Activated CD4-positive, alpha-beta T cell treated with anti-CD3 and anti-CD28 coated beads, Interleukin-2, amount 50 U/mL, for 4 hours (primary cell): ENCODE measurements at places on chromosomes 12 and 14.

- no peak for DNase-seq
Observed at GRCh38 chr14:75738192-75738591, 77.1 kb downstream of the TTLL5 start.

GRCh38 chr12:76020731-76021672 lies 10.6 kb downstream of the PHLDA1 start:
- DNase-seq = peak; percentile 49

GRCh38 chr12:126385785-126386184 lies 1320.5 kb downstream of the AACS start:
- DNase-seq = no peak

- no peak for DNase-seq
Observed at GRCh38 chr14:54329082-54329695, 67.6 kb upstream of the CDKN3 start.

DNA sequence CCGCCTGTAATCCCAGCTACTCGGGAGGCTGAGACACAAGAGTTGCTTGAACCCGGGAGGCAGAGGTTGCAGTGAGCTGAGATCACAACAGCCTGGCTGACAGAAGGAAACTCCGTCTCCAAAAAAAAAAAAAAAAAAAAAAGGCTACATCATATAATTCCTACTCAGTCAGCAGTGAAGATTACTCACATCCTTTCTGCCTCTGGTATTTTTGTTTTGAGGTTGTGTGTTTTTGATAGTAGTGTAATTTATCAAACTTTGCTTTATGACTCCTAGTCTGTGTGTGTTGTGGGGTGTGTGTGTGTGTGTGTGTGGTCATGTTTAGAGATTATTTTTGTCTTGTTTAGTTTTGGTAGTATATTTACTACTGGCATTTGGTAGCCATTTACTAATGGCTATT lies 29.8 kb upstream of the DLGAP5 start:
- DNase-seq = no peak

GRCh38 chr14:28630100-28630499 lies 136.5 kb upstream of the FOXG1 start:
- DNase-seq = no peak

DNA sequence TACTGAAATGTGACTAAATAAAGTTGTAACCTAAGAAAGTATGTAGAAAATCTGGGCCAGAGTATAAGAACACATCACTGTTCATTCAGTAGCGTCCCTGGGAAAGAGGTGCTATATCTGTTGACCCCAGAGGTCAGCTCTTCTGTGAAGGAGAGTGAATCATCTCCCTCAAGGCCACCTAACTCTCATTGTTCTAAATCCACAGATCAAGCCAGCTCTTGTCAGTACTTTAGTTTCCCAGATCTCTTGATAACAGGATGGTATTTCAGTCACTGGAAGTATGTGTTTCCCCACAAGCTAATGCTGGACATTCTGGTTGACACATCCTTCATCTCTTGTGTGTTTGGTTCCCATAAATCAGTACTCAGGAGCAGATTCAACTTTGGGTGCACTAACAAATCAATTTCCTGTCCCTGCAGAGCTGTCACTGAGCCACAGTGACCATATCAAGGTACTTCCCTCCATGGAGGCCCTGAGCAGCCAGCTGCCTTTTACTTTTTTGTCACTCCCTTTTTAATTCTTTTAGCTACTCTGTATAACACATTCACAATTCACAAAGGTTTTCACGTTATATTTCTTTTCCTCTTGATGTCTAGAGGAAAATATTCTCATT lies 7.8 kb downstream of the KRT1 start:
- DNase-seq = no peak

DNA sequence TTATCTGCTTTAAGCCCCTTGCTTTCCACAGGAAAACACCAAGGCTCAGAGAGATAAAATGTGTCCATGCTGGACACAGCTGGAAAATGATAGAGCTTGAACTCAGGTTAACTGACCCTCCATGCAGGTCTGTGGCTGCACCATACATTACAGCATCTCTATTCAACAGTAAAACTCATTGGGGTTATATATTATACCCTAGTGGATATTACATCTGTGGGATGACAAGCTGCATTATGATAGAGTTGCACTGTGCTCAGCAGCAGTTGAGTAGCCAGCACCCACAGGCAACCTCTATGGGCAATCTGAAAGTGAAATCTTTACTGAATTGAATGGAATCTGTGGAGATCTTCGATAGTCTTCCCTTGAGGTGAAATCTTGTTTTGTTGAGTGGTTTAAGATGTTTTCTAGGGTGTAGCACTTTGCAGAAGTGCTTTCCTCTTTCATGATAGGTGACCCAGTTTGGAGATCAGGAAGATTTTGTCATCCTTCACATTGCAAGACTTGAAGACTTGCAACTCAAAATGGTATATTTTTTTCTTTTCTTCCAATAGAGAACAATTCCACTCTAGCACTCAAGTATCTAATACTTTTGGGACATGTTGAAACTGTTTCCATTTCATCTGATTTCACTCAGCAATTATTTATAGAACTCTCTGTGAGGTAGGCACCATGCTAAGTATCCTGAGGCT lies 389.2 kb downstream of the RAD51B start:
- DNase-seq = no peak

GRCh38 chr12:83005534-83006197 lies 319.0 kb downstream of the TMTC2 start:
- DNase-seq = no peak

DNA sequence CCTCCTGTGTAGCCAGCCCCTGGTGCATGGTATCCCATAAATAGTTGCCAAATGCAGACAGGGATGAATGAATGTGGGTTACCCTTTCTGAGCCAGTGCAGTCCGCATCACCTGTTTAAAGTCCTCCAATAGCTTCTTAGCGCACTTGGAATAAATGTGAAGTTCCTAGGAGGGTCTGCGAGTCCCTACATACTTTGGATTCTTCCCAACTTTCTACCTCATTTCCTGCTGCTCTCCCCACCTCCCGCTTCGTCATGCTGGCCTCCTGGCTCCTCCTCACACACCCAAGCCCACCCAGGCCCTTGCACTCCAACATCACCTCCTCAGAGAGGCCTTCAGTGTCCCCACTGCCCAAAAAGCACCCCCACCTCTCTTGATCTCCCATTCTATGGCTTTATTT lies 17.7 kb downstream of the RFX4 start:
- DNase-seq = no peak

DNA sequence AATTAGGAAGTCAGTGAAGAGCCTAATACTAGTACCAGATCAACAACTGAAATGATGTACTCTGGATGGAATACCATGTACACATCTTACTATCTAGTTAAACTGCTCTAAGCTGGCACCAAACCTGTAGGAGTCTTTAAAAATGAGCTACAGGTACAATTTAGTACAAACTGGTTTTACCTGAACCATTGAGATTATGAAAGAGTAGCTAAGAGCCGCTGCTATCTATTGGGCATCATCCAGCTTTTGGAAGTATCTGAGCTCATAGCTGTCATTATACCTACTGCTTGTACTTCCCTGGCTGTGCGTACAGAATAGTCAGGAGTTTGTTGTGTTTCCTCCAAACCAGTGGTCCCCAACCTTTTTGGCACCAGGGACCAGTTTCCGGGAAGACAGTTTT lies 12.4 kb downstream of the TBC1D30 start:
- DNase-seq = no peak

DNA sequence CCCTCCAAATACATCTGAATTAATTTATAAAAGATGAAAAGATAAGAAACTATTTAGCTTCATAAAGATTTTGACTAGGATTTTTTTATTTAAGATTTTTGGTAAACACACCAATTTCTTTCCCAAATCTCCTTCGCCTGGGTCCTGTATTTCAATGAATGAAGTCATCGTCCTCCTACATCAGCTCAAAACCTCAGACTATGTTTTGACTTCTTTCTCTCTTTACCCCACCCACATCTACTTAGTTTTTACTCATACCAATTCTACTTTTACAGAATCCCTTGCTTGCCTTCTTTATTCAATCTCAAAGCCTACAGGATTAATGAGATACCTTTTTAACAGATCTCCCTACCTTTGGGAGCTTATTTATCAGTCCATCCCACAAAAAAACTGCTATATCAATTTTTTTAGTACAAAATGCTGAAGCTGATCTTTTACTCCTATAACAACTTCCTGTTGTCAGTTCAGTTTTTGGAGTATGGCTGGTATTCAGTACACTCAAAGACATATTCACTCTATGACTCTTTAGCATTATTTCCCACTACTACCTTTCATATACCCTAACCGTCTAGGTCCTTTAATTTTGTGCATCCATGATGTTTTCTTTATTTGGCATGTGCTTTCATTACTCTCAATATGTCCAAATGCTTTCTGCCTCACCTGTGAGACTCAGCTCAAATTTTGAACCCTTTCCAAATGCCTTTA lies 18.7 kb upstream of the CCDC91 start:
- no peak for DNase-seq

DNA sequence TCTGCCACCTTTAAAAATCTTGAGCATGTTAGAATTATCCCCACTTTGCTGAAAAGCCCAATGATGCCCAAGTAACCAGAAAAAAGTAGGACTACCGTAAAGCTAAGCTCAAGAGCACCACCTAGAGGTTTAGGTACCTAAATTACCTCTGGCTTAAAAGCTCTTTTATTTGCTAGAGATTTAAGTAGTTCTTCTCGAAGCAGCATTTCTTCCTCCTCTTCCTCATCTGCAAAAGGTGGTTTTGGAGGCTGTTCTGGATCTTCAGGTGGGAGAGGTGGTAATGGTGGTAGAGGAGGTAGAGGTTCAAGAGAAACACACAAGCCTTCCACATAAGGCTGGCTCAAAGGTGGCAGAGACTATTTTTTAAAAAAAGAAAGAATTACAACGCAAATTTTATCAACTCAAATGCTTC lies 26.9 kb downstream of the ZFC3H1 start:
- no peak for DNase-seq

GRCh38 chr12:3489057-3489456 lies 1.9 kb upstream of the PRMT8 start:
- no peak for DNase-seq

DNA sequence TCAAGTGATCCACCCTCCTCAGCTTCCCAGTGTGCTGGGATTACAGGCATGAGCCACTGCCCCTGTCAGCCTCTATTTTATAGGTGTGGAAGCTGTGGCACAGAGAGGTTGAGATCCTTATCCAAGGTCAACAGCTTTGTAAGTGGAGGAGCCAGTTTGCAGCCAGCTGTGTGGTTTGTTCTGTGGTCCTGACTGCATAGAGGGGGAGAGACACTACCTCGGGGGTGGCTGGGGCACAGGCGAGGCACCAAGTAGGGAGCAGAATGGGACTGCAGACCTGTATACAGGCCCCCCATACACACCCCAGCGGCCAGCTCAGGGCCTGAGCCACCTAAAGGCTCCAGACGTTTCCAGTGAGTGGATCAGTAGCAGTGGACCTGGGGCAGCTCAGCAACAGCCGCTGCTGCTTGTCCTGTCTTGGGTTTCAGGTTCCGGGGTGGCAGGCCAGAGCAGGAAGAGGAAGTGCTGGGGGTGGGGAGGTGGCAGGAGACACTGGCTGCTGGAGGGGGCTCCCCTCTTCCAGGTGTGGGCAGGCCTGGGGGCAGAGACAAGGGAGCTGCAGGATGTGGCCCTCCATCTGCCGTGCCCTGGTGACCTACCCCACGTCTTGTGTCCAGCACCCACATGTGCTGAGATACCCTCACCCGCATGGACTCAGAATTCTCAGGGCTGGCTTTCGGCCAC lies 11.0 kb downstream of the ORAI1 start:
- no peak for DNase-seq

DNA sequence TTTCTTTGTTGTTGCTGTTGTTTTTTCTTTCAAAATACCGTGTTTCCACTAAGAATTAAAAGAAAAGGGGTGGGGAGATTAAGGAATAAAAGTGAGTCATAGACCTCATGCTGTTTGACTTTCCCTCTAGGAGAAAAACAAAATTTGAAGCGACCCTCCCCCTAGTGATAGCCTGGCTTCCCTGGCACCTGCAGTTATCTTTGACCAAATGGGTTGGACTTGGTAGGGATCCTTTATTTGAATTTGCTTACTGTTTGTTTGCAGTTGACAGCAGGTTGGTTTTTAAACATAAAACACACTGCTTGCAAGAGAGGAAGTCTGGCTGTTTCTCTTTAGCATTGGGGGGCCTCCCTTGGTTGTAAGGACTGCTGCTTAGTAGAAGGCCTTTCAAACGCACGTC lies 14.0 kb downstream of the OTX2 start:
- DNase-seq = no peak

DNA sequence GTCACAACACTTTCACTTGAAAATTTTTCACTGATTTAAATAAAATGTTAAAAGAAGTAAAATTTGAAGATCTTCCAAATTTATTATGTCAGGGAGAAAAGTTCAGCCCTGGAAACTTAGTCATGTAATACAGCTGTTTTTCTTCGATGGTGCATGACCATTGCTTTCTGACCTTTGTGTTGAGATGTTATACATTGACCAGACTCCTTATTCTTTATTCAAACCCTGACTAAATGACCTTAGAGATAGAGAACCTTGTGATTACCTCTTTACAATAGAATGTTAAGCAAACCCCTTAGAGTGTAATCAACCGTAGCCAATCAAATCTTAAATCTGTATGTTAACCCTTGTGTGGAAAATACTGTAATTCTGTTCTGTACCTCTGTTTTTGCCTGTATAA lies 34.5 kb downstream of the PLCZ1 start:
- no peak for DNase-seq

DNA sequence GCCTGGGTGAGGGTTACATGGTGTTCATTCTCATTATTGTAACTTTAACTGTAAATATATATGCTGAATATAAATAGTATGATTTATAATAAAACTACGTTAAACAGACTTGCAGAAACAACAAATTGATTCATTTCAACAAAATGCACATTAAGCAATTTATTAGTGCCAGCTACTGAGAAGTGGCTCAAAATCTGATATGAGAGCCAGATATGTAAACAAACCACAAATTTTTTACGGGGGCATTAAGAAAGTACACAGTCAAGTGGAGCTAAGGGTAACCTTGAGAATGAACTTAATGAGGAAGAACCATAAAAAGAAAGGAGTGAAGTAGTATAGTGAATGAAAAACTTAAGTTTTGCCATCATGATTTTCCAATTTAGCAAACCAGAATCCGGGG lies 40.3 kb downstream of the CEP128 start:
- no peak for DNase-seq

DNA sequence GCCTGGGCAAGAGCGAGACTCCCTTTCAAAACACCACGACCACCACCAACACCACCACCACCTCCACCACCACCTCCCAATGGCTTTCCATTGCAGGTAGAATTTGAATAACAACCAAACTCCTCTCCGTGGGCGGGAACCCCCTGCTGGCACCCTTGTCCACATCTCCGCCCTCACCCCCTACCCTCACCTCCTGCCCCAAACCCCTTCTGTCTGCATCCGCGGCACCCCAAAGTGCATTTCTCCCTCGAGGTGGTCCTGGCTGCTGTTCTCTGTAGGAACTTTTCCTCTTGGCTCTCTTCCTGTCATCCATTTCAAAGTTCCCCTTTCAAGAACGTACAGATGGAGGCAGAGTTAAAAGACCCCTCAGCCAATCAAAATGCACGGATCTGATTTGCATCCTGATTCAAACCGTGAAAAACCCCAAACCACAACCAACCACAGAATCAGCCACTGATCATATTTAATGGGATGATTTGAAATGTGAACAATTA lies 3.8 kb downstream of the SDSL start:
- DNase-seq = no peak
